ENCODE measurements at places on chromosomes 11 and 22.

GRCh38 chr11:27468209-27468994 lies 4.2 kb downstream of the LGR4 start:
- DNase-seq, result peak; percentile 85

DNA sequence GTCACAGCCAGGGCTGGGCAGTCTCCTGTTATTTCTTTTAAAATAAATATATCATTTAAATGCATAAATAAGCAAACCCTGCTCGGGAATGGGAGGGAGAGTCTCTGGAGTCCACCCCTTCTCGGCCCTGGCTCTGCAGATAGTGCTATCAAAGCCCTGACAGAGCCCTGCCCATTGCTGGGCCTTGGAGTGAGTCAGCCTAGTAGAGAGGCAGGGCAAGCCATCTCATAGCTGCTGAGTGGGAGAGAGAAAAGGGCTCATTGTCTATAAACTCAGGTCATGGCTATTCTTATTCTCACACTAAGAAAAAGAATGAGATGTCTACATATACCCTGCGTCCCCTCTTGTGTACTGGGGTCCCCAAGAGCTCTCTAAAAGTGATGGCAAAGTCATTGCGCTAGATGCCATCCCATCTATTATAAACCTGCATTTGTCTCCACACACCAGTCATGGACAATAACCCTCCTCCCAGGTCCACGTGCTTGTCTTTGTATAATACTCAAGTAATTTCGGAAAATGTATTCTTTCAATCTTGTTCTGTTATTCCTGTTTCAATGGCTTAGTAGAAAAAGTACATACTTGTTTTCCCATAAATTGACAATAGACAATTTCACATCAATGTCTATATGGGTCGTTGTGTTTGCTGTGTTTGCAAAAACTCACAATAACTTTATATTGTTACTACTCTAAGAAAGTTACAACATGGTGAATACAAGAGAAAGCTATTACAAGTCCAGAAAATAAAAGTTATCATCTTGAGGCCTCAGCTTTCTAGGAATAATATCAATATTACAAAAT lies 13.4 kb downstream of the OR51B4 start:
- no peak for DNase-seq

DNA sequence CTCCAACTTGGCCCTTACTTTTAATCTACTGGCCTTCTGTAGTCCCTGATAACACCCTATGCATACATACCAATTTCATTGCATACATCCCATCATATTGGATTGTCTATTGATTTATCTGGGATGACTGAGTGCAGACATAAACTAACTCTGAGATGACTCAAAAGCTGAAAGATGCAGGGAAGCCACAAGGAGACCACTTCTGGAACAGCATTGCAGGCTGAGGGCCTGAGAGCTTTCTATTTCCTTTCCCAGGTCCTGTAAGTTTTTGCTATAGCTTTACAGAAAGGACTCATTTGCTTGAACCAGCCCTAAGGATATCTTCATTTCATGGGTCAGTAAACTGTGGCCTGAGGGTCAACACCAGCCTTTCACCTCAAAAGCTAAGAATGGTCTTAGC lies 15.1 kb upstream of the SPON1 start:
- DNase-seq, result no peak

DNA sequence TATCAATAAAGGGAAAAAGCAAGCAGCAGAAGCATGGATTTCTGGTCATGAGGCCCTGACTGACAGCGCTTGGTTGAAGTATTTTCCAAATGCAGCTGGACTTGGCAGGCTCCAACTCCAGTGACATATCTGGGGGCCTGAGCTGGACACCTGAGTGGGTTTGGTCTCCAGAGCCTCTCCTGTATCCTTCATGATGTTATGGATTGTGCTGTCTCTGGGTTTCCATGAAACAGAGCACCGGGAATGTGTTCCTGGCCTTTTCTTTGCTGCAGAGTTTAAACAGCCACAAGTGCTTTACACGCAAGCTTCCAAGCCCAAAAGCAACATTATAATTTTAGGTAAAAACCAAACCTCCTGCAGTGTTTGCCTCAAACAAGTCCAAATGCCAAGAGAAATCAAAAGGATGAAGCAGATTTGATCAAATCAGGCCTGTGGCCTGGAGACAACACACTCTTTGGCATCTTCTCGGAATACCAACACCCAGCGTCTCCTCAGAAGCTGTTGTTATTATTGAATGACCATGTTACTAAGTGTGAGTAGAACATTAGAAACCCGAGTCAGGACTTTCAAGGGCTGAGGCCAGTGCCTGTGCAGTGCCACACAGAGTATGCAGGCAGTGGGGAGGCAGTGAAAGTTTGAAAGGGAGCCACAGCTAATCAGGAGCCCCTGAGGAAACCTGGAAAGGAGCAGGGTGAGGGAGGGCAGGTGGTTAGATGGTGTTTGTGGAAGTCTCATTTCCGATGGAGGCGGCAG lies 42.0 kb downstream of the ME3 start:
- no peak for DNase-seq

DNA sequence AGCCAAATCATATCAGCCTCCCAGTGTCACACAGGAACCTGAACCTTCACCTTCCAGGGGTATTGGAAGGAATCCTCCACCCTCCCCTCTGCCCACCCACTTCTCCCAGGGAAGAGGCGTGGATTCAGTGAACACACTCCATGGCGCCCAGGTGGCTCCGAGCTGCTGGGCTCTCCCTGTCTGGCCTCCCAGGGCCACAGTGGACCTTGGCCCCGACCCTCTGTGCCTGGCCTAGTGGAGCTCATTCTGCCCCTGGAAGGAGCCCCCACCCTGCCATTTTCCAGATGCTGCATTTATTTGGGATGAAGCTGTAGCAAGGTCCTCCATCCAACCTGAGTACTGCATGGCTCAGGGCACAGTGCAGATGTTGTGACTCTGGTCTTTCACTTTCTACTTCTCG lies 1340.1 kb downstream of the TBC1D22A start:
- no peak for DNase-seq

DNA sequence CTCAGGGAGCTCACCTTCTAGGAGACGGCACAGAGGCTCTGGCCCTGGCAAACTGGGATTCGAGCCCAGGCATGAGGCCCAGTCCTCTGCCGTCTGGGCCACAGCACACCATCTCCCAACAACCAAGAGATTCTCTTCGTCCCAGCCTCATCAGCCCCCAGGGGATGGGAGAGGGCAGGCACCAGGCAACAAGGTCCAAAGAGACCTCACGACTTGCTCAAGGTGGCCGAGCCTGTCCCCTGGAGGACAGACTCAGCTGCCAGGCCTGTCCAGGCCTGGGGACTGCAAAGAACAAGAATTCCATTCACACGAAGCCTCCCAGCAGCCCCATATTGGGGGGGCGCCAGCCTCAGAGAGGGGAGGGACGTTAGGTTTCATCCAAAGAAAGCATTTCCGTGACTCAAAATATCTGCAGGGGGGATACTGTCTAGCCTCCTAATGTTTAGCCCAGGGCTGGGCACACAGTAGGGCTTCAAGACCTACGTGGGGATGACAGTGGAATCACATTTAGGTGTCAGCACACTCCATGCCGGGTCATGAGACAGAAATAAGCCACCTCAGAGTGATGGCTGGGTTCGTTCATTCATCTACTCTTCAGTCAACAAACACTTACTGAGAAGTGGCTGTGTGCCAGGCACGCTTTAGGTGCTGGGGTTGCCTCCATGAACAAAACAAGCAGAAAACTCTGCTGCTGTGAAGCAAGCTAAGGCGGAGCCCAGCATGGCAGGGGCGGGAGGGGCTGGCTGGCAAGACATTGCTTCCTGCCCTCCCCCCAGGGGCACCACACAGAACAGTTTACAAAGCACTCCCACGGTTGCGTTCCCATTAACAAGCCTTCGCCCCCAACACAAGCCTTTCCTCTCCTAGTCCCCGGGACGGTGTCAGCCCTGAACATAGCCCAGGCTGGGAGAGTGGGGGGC lies 1.2 kb downstream of the CARNS1 start:
- no peak for DNase-seq

DNA sequence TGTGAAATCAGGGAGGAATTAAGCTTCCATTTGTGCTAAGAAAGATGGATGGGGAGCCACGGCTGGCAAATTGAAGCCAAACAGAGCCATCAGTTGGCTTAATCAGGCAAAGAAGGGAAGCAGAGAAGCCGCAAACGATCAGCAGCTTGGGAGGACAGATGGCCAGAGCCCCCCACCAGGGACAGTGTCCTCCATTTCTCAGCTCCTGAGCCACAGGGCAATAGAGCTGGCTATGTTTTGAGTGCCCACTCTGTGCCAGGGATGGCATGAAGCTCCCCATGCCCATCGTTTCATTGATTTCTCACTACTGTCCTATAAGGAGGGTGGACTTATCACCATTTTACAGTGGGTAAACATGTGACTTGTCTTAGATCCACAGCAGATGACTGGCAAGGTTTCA lies 126.3 kb upstream of the ASPHD2 start:
- DNase-seq, result no peak

GRCh38 chr11:37182031-37182430 lies 584.0 kb upstream of the RAG2 start:
- DNase-seq, result no peak

GRCh38 chr22:29635734-29636357 lies 32.4 kb downstream of the NF2 start:
- no peak for DNase-seq

- DNase-seq, result no peak
Observed at GRCh38 chr11:131190446-131190845, 180.0 kb upstream of the NTM start.

DNA sequence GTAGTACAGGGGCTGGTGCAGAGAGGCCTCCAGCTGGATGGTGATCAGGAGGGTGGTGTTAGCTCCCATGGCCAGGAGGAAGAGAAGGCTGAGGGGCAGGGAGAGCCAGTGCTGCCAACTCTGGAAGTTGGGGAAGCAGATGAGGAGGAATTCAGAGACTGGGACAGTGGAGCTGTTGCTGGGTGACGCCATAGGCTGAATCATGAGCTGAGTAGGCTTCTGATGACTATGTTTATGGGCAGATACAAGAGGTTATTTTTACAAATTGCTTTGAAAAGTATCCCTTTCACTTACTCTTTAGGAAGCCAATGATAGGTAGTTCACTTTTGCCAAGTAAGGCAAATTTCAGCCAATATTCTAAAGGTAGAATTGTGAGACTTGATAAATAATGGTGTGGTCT lies 3.1 kb downstream of the OR56A1 start:
- no peak for DNase-seq

GRCh38 chr11:105144887-105145286 lies 5.3 kb upstream of the CARD18 start:
- DNase-seq, result no peak

GRCh38 chr11:70631624-70632047 lies 233.3 kb downstream of the CTTN start:
- no peak for DNase-seq

DNA sequence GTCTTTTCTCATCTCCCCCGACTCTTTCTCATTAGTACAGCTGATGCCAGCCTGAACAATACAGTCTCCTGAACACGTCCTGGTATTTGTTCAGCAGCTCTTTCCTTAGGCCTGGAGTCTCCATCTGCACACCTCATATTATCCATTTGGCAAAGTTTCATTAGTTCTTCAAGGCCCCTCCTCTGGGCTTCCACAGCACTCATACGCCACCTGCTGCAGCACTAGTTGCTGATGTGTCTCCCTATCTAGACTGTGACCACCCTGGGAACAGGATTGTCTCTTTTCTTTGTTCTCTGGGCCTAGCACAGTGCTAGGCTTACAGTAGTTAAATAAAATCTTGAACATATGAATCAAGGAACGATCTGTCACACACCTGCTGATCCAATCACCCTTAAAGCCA lies 17.2 kb downstream of the DCHS1 start:
- DNase-seq, result peak; percentile 48

DNA sequence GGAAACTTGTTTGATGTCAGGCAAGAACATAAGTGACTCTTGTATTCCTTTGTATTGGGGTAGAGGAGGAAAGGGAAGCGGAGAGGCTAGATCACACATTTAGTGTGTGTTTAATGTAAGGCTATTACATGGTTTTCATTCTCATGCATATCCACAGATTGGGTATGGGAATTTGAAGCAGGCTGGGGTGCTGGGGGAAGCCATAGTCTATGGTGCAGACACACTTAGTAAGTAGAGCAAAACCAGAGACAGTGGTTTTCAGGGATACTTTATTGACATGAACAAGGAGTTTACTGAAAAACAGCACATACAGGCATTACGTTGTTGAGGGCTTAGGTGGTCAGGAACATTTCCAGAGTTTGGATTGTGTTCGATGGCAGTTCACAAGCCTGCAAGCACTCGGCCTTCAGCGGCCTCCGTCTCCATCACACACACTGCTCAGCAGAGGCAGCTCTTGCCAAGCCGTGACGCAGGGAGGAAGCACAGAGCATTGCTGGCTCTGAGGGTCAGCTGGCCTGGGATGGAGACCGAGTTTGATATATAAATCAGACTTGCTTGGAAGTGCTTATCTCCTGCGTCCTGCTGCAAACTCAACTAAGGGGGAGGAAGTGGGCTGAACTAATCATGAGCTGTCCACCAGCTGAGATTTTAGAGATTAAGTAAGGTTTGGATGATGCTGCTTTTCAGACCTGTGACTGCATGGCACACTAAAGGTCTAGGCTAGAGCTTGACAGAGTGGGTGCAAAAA lies 25.3 kb downstream of the SCN3B start:
- DNase-seq, result peak; percentile 39

DNA sequence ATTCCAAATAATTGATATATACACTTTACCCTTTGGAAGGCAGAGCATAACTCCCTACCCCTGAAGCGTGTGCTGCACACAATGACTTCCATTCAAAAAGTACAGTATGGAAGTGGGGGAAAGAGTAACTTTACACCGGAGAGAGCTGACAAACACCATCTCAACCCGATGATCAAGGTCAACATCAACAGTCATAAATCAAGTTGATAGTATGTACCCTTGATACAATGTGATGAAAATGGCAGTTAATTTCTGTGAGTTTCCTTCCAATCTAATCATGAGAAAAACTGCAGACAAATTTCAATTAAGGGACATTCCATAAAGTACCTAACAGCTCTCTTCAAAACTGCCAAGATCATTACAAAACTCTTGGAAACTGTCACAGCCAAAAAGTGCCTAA lies 6.0 kb upstream of the DEUP1 start:
- DNase-seq, result no peak

DNA sequence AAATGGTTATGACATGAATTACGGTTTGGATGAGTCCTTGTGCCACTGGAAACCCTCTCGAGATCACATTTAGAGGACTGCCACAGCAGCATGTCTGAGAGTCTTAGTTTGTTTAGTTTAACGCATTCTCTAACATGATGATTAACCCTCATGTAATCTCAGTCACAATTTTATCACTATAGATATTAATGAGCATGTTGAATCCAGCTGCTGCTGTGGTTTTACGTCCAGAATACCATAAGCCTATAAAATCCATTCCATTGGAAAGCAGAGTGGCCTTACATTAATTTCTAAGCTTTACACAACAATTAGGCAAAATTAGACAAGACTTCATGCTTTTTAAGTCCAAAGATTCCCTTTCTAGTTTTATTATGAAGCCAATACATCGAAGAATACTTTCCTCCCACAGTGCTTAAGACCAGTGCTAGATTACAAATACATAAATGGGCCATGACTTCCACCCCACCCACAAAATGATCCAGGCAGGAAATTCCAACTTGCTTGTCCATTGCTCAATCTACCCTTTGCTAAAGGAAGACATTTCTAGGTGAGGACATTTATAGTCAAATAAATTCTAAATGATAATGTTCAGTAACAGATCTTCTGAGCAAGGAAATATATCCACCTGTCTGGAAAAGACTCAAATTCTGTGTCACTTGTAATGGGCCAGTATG lies 3.5 kb upstream of the ELMOD1 start:
- DNase-seq, result no peak
